ACHN (cell line): ENCODE measurements at places on chromosomes 16 and 17.

DNA sequence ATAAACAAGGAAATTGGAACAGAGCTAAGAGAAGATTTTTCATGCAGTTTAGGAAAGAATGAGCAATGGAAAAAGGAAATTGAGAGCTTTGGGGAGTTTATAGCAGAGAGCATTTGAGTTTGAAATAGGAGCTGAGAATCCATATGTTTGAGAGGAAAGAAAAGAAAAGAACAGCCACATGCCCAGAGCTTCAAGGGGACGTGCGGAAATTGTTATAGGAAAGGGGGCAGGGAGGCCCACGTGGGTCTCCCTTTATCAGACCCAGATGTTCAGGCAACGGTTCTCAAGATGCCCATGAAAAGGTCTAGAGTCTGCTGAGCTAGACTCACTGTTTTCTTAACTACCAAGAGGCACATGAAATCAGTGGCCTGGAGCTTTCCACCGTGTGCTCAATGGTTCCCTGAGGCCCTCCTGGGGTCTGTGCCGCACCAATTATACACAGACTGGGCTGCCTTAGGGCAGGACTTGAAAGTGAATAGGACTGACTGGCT is 31.2 kb downstream of the CHD9 start:
- no peak for DNase-seq

DNA sequence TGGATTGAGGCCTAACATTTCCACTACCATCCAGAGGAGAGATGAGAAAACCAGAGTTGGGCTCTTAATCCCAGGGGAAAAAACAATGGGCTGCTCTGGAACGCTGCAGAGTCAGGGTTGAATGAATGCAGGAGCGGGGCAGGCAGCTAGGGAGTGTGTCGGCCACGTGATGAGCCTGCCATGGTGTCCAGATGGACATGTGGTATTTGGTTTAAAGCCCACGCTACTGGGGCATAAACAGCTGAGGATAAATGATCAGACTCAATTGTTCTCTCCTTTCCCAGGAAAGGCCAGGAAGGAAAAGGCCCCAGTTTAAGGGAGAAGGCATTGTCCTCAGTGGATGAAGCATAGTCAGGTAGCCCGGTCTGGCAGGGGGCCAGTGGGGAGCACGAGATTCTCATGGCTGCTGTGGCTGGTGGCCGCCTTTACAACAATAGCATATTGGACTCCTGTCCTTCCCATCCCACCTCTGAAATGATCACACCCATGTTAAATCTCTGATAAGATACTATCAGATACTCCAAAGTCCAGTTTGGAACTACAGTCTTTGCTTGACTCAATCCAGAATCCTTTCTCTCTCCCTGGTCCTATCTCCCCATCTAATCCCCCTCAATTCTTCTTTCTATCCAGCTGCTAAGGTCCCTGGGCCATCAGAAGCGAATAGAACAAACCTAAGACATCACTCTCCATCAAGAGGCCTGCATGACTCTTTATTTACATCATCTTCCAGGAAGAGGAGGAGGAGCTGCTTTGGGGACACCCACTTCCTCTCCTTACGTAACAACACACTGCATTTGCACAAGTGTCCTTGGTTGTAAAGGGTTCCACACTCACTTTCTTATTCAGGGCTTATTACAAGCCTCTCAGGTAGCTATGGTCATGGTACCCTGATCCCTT is 20.4 kb downstream of the CA4 start:
- DNase-seq, result no peak

- no peak for DNase-seq
Observed at GRCh38 chr17:71970312-71970711, 150.5 kb upstream of the SOX9 start.

GRCh38 chr16:1787322-1788094 is 4.7 kb downstream of the NUBP2 start:
- DNase-seq, result no peak

GRCh38 chr16:85861095-85861825 is 37.7 kb upstream of the IRF8 start:
- DNase-seq, result no peak

- no peak for DNase-seq
Observed at GRCh38 chr17:14712611-14713021, 411.7 kb downstream of the HS3ST3B1 start.

DNA sequence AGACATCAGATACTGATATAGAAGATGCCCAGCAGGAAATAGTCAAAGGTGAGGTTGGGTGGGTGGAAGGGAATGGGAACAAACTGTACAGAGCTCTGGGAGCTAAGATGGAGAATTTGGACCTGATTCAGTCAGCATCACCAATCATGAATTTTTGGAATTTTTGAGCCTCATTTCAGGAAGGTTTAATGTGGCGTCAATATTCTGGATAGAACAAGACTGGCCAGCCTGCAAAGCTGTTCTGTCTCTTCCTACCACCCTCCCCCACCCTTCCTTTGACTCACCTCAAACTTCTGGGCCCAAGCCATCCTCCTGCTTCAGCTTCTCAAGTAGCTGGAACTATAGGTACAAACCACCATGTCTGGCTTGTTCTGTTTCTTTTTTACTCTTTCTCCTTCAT is 32.6 kb downstream of the CTCF start:
- no peak for DNase-seq

DNA sequence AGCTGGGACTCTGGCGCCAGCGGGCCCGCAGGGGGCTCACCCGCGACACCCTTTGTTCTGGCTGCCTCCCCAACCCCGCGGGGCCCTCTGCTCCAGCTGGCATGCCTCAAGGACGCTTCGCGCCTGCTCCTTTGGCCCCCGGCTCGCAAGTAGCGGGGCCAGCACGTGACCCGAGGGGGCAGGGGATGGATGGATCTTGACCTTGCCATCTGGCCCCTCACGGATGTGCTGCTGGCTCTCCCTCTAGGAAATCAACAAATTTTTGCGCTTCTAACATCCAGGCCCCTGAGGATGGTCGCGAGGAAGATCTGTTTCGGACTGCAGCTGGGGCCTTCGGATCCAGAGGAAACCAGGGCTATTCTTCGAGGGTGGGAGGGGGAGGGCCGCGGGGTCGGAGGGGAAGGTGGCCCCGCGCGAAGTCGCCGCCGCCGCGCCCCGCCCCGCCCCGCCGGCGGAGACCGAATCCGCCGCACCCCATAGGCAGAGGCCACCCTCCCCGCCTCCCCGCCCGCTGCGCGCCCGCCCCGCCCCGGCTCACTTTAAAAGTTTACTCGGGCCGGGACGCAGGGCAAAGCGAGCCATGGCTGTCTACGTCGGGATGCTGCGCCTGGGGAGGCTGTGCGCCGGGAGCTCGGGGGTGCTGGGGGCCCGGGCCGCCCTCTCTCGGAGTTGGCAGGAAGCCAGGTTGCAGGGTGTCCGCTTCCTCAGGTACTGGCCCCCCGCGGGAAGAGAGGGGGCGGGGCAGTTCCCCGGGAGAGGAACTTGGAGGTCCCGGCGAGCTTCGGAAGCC is at the start of gene ACSF2:
Gene ACSF2, plus strand, starts transcription at position 537 of the 790 bp plus-strand sequence. Its CDS starts 44 bp downstream, at position 581.
- peak; percentile 79 for DNase-seq

DNA sequence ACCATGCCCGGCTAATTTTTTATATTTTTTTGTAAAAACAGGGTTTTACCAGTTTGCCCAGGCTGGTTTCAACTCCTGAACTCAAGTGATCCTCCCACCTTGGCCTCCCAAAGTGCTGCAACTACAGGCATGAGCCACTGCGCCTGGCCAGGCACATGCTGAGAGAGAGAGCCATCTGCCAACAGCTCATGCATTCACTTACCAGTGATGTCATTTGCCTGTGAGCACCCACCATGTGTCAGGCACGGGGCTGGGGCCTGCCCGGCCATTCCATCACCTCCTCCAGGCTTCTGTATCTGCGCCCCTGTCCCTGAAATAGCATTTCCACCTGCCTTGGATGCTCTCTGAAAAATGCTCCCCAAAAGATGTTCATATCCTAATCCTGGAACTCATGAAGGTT is 43.6 kb upstream of the PEMT start:
- DNase-seq, result no peak

- peak; percentile 90 for DNase-seq
Observed at GRCh38 chr17:47719411-47720152, 13.5 kb upstream of the TBX21 start.

DNA sequence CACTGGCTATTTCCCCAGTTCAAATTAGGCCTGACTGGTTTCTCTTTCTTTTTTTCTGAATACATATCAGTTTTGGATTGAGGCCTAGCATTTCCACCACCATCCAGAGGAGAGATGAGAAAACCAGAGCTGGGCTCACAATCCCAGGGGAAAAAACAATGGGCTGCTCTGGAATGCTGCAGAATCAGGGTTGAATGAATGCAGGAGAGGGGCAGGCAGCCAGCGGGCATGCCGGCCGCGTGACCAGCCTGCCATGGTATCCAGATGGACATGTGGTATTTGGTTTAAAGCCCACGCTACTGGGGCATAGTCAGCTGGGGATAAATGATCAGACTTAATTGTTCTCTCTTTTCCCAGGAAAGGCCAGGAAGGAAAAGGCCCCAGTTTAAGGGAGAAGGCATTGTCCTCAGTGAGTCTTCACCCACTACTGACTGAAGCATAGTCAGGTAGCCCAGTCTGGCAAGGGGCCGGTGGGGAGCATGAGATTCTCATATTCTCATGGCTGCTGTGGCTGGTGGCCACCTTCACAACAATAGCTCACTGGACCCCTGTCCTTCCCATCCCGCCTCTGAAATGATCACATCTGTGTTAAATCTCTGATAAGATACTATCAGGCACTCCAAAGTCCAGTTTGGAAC is 38.7 kb upstream of the RHOT1 start:
- DNase-seq, result no peak

DNA sequence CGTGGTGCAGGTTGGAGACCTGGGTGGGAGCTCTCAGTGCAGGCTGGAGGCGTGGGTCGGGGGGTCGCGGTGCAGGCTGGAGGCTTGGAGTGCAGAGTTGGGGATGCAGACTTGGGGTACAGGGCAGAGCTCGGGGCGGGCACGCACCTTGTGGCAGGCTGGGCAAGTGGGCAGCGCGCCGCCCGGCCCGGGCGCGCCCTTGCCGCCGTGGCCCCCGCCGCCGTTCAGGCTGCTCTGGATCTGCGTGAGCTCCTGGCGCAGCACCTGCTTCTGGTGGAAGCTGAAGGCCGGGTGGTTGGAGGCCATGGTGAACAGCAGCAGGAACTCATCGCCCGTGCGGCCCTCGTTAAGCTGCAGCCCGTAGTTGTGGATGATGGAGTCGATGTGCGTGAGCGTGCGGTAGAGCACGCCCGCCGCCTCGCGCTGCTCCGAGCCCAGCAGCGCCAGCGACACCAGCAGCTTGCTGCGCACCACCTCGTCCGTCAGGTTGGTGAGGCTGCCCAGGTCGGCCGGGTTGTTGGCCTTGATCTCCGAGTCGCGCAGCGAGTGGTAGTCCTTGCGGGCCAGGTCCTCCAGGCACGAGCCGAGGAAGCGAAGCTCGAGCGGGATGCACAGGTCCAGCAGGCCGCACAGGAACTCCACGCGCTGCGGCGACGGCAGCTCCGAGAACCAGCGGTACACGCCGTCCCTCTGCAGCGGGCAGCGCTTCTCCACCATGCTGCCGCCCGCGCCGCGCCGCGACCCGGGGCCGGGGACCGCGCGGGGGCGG is 1.1 kb downstream of the ZCCHC14 start:
- DNase-seq, result peak; percentile 41

- DNase-seq, result no peak
Observed at GRCh38 chr17:42653179-42654124, 5.6 kb upstream of the TUBG2 start.

DNA sequence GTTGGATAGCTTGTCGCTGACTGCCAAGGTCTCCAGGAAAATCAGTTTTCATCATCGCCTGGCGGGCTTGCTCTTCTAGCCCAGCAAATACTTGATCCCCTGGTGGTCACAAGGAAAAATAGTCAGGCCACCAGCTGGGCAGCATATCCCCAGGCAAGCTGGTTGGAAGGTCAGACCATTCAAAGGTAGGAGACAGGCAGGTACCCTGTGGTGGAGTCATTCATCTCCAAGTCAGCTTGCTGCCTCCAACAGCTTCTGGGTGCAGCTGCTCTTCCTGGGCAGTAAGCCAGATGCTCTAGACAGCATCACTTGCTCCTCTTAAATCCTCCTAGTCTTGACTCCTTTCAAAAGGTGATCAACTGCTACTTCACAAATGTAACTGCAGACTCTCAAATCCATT is 16.0 kb downstream of the ZNF821 start:
- DNase-seq, result no peak

DNA sequence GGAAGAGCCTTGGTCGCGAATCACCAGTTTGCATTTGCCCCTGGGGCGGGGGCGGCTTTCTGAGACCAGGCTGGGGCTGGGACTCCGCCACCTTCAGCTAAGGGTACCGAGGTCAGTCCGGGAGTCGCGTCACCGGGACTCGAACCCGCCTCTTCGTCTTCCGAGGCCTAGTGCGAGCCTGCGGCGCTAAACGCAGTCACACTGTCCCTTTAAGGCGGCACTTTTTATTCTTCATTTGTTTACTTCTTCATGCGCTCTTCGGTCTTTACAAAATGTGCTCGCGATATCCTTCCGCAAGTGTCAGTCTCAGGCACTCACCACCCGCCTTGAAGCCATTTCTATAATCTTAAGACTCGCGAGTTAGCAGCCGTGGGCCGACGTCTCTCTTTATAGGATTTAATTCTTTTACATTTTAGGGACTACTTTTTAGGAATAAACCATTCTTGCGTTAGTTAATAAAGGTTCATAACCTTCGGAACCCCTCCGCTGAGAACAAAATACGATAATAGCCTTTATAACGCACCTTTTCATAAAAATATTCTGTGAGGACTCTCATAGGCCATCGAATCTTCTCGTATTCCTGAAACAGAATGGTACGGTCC is 593 bp upstream of the HEXIM1 start:
- DNase-seq, result peak; percentile 96

DNA sequence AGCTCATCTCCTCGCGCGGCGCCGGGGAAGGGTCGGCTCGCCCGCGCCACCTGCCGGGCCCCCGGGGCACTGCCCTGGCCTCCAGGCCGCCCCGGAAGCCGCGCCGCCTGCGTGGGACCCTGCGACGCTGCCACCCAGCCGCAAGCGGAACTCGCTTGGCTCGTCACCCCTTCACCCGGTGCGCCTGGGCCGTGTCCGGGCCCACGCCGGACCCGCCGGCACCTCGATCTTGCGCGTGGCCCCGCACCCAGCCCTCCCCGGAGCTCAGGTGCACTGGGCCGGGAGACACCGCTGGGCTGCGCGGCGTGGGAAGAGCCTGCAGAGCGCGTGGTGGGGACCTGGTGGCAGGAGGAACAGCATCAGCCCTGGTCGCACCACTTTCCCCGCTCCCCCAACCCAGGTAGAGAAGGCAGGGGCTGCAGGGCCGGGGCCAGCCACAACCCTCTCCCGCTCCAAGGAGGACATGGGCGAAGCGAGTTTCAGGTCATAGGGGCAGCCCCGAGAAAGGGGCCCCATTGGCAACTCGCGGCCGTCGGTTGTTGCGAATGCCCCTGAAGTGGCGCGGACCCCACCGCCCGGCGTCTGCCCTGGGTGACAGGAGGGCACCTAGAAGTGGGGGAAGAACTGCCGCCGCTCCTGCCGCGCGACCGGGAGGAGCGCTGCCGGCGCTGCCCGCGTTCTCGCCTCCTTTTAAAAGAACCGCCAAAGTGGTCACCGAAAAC is 363 bp upstream of the MIF4GD start:
- DNase-seq, result peak; percentile 83

- no peak for DNase-seq
Observed at GRCh38 chr16:1950047-1950446, 4.4 kb downstream of the RPL3L start.

GRCh38 chr17:39236450-39236927 is 10.7 kb upstream of the STAC2 start:
- no peak for DNase-seq
